ENCODE measurements at places on chromosomes 4 and X. TPM values are rescaled to one million over a fixed set of nuclear protein-coding genes. Genes with fewer than 3 reads are reported as not detected.

DNA sequence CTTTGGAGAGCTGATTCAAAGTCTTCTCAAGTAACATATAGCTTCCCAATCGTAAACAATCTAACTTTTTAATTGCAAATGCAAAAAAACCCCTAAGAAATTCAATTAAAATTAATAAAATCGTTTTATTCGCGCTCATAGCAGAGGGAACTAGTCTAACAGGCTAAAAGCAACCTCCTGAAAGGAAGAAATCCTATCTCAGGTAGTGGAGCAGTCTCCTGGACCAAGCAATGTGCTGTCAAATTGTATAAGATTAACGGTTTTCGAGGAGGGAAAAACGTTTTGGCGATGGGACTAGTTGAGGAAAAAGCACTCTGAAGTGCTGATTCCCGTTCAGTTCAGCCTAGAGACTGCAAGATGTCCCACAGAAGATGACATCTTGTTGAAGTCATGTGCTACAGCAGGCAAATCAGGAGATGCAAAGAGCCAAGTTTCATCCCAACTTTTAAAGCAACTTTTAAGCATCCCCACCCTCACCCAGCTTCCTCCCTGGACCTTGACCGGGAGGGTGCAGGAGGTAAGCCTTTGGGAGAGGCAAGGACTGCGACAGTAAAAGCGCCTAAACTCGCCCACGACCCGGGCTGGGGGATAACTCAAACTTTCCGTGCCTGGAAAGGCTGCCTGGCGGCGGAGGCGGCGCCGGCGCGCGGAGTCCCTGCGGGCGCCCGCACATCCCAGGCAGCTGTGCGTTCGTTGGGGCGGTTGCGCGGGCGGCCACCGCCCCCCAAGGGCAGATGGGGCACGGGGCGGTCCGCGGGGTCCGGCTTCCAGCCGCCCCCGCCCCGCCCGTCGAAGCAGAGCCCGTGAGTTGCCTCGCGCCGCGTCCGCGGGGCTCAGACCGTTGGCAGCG is 784 bp downstream of the MAP7D3 start:
- DNase-seq: peak; percentile 10

- DNase-seq: peak; percentile 48
Observed at GRCh38 chr4:54276641-54277430, 47.7 kb downstream of the PDGFRA start.

GRCh38 chr4:122710434-122711308 is 21.8 kb upstream of the BBS12 start:
- DNase-seq: peak; percentile 21

The EGFL6 gene
- total RNA-seq: not detected

The TLR2 gene
- total RNA-seq: 0.94 TPM

The TMSB15C gene
- total RNA-seq: 10.8 TPM

Measured in A673 (cell line).